ENCODE measurements at places on chromosomes 1 and 21.
A peak's percentile ranks its signal among the peaks of the same experiment; 100 is the strongest.

- no peak for DNase-seq
Observed at GRCh38 chr1:54816130-54816529, 15.0 kb upstream of the TTC22 start.

- DNase-seq, result no peak
Observed at GRCh38 chr1:82215056-82215852, 414.5 kb downstream of the ADGRL2 start.

DNA sequence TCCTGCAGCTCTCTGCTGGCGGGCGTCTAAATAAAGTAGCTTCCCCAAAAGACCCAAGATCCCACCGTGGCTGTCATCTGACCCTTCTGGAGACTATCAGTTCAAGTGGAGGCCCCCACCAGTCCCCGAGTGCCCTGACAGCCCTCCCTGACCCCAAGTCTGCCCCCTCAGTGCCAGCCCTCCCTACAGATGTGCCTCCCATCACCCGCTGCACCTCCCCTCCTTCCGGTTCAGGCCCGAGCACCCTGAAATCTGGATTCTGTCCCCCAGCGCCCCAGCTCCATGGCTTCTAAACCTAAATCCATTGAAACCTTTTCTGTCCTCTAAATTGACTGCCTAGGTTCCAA, 595 bp downstream of the IL10RB start:
- no peak for DNase-seq

DNA sequence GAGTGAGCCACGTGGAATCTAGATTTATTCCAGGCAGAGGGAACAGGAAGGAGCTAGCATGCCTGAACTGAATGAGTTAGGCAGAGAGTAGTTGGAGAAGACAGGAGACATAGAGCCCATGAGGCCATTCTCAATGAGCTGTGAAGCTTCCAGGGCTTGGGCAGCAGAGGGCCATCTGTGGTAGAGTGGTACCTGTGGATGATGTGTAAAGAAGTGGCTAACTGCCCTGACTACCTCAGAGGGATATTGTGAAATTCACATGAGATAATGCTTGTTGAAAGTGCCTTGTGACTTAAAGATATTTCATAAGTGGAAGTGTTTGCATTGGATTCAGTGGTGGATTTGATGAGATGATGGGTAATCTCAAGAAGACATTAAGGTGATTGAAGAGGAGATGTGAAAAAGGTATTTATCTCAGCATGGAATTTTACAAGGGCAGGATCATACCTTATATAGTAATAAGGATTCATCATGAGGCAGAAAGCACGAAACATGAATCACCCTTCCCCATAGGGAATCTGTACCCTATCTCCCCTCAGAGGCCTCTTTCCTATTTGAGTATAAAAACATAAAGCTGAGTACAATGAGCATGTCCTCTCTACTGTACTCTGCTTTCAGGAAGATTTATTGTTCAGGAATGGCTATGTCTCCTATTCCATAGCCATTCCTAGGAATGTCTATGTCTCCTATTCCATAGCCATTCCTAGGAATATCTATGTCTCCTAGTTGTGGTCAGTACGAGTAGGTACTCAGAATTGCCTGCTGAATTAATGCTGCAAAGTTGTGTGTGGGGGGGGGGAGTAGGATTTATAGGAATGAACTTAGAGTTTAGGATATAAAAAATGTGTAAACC, 146.8 kb downstream of the PAPPA2 start:
- no peak for DNase-seq

- DNase-seq, result no peak
Observed at GRCh38 chr1:220556641-220557040, 28.7 kb downstream of the MARK1 start.

GRCh38 chr1:41805771-41806471, 112.8 kb downstream of the HIVEP3 start:
- no peak for DNase-seq

DNA sequence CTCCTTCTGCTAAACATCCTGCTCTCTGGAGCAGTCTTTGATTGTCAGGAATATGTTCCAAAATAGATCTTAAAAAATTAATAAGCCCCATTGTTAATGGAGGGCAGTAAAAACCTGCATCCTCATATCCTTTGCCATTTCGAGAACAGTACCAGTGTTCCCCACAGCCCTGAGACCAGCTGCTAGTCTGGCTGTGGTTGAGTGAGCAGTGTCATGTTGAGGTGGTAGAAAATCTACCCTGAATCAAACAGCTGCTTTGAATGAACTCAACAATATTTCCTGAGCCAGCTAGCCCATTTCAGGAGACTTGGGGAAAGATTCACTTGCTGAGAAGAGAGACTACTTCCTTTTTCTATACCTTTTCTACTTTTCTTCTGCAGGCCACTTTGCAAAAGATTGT, 24.4 kb downstream of the FABP3 start:
- DNase-seq, result no peak

GRCh38 chr1:225559326-225559725, 93.6 kb downstream of the ENAH start:
- peak; percentile 30 for DNase-seq

Measured in NB4 (cell line).